WTC11 (cell line): ENCODE measurements at places on chromosomes 4 and X.

DNA sequence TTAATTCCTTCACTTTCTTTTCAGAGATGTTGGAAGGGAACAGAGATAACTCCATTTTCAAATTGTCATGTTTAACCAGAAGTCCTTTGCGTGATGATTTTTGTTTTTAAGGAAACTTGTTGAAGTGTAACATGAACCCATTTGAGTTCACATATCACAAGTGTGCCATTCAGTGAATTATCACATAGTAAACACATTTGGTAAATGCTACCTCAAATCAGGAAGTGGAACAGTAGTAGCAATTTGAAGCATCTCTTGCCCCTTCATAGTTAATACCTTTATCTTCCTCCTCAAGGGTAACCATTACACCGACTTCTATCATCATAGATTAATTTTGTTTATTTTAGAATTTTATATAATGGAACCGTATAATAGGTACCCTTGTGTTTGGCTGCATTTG is 35.8 kb downstream of the KDM6A start:
- no peak for DNase-seq

DNA sequence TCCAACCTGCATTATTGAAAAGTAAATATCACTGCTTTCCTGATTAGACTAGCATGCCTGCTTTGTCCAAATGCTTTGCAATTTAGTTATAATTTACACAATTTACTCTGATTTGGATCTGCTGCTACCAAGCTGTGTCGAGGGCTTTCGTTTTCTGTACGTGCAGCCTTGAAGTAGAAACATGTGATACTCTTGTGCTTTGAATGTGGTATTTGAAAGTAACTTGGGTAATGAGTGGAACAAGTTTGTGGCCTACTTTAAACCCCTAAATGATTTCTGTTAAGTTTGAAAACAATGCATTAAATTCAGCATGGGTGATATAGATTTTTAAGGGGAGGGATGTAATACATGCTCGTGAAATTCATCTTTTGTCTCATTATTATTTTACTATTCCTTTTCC is 240.7 kb downstream of the IQCM start:
- DNase-seq: no peak

- no peak for DNase-seq
Measured at GRCh38 chr4:150950657-150951288, 64.3 kb downstream of the LRBA start.

DNA sequence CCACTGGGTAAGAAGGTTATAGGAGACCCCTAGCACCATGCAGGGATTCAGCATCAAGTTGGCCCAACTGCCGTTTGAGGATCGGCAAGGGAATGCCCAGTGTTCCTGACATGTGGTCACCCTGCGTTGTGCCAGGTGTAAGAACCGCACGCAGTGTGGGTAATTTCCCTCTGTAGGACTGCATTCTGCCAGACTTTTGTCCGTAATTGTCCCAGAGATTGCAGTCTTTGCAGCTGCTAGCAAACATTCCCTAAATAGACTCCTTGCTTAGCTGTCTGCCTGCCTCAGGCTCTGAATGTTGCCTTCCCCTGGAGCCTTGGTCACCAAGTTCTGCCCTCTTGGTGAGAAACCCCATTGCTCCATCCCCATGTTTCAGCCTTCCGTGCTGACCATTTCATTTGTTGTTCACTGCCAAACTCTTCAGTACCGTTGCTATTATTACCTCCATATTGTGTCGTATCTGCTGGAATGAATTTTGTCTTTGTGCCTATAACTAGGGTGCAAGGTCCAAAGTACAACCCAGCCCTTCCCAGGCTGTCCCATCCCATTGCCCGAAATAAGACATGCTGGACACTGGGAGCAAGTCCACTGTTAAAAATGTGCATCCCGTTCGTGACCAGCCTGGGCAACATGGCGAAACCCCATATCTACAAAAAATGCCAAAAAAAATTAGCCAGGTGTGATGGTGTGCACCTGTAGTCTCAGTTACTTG is 53.8 kb upstream of the USP9X start:
- no peak for DNase-seq

DNA sequence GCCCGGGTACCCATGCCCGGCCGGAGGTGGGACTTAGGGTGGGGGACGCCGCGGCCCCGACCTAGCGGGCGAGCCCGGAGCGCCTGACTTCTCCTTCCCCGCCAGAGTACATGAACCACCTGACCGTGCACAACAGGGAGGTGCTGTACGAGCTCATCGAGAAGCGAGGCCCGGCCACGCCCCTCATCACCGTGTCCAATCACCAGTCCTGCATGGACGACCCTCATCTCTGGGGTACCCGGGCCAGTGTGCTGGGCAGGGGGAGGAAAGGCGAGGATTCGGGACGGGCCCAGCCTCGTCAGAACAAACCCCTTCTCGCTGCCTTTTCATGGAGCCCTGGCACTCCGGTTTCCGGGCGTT is 622 bp downstream of the TAFAZZIN start:
- peak; percentile 71 for DNase-seq

- no peak for DNase-seq
Measured at GRCh38 chr4:4408132-4408523, 21.2 kb downstream of the NSG1 start.

DNA sequence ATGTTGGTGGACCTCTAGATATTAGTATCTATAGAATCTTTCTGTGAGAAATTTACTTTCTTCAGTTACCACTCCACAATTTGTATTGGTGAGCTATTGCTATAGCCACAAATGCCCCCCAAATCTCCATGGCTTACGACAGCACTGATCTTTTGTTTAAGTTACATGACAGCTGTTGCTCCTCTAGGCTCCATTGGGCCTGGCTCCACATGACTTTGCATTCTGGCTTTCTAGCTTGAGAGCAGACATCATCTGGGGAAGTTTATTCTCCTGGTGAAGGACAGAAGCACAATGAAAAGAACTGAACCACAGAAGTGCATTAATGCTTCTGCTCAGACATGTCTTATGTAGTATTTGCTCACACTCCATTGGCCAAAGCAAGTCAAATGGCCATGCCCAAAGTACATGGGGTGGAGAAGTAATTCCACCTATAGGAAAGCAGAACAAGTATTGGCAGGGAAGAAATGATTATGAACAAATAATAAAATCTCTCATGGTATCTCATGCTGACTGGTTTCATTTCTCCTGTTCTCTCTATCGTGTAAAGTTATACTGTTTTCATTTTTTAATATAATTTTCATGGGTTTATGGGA is 126.6 kb upstream of the FAM9C start:
- DNase-seq: no peak

DNA sequence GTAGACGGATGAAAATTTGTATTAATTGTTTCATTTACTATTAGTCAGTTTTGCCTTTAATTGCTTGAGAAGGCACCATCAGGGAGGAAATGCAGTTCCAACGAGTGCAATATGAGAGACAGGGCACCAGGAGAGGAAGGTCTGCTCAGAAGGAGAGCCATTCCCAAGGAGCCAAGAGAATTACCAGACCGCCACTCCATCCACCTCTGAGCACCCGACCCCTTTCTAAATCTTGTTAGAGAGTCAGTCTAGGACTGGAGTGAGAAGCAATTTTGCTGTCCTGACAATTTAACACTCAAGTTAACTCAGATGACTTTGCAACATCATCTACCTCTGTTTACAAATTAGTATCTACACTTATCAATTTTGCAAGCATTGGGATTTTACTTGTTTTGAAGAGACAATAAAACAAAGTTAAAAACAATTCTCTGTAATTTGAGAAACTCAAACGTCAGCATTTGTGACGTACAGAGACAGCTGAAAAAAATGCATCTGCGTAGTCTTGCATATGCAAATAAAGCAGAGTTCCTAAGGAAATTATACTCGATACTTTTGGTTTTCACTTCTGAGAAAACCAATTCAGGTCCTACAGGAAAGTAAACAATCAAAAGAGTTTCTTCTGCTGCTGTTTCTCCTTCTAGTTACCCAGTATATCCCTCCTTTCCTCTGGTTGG is 1704.7 kb upstream of the TENM3 start:
- DNase-seq: no peak
